ENCODE measurements at places on chromosomes 4 and X.
A peak's percentile ranks its signal among the peaks of the same experiment; 100 is the strongest.

GRCh38 chrX:42515939-42516338 lies 262.0 kb downstream of the PPP1R2C start:
- no peak for DNase-seq

DNA sequence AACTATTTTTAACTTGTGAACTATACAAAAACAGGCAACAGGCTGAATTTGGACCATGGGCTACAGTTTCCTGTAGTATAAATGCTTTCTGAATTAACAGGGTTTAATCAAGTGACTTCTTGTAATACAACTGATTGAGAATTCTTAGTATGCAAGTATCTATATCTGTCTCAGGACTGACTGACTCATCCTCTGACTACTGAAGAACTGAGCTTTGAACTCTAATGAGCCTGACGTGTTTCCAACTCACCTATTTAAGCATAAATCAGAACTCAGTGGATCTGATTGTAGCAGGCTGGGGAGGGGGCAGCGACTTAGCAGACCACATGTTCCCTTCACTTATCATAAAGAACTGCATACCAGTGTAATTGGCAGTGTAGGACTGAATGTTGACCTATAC lies 7.8 kb downstream of the SPATA4 start:
- DNase-seq, result no peak

DNA sequence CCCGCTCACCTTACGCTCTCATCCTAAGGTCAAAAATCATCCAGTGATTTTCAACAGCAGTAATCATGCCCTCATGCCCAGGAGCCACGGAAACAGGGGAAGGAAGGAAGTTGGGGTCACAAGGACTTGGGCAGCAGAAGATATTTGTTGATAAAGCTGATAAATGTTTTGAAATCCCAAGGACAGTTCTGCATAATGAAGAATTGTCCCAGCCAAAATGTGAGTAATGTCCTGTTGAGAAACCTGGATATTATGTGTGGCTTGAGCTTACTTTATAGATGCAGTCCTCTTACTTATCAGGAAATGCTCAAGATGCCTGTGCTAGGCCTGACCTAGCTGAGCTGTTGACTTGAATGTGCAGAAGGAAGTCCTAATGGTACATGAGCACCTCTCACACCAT lies 263.0 kb upstream of the ZFP42 start:
- DNase-seq, result no peak

GRCh38 chr4:71132486-71132885 lies 139.0 kb downstream of the DCK start:
- DNase-seq, result no peak

GRCh38 chr4:85448906-85449890 lies 25.8 kb upstream of the ARHGAP24 start:
- DNase-seq, result no peak

DNA sequence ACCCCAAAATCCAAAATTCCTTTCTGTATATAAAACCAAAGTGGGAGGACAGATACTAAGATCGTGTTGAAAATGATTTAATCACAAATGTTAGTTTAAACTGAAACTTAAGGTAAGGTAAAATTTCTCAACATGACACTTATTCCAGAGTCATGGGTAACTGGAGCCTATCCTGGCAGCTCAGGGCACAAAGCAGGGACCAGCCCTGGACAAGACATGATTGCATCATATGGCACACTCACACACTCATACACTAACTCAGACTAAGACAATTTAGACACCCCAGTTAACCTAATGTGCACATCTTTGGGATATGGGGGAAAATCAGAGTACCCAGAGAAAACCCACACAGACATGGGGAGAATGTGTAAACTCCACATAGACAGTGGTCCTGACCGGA lies 244.1 kb upstream of the TEX13A start:
- DNase-seq, result no peak

DNA sequence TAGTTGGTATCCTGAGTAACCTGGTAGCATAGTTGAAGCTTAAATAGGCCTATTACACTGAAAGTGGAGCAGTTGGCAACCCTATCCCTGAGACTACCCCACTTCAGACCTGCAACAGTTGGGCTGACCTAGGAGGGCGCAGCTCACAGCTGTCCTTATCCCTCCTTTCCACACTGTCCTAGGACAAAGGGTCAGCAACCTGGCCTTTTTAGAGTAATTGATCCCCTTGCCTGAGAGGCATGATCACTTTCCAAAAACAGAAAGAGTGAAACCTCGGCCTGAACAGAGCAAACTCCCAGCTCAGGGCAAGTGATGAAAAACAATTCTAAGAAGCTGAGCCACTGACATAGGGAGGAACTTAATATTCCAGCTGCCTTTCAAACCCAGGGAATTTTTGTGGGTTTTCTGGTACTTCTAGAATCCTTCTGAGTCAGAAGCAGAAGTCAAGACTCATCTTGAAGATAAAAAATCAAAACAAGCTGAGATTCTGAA lies 94.9 kb upstream of the MYOZ2 start:
- DNase-seq, result no peak

- DNase-seq, result no peak
Measured at GRCh38 chr4:128384765-128385598, 97.4 kb upstream of the PGRMC2 start.

- no peak for DNase-seq
Measured at GRCh38 chrX:73270753-73271152, 56.1 kb upstream of the NAP1L2 start.

GRCh38 chr4:184439856-184440594 lies 34.3 kb downstream of the IRF2 start:
- DNase-seq, result no peak

- no peak for DNase-seq
Measured at GRCh38 chr4:48243429-48243828, 26.2 kb downstream of the TEC start.

- DNase-seq, result no peak
Measured at GRCh38 chrX:150337536-150337935, 25.6 kb upstream of the MAMLD1 start.

GRCh38 chrX:21926527-21927278 lies 13.8 kb upstream of the SMS start:
- peak; percentile 5 for DNase-seq

DNA sequence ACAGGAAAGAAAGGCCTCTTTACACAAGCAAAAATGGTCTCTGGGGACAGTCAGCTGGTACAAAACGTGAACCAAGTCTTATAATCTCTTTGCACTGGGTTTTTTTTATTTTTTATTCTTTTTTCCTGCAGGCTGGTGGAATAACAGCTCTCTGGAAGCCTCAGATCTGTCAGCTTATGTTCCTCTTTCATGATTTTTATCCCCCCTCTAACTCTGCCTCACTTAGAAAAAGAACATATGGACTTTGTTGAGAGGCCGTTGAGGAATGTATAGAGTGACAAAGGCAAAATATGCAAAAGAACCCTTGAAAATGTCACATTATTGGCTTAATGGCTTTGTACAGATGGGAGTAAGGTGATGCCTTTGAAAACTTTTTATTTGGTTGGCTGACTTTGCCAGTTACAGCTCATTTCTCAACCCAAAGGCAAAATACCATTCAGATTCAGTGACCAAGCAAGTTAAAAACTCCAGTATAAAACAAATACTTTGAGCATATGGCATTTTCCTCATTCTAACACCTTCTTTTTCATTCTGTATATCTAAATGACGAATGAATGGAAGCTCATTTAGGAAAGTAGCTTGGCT lies 111.1 kb downstream of the RNF150 start:
- DNase-seq, result no peak

DNA sequence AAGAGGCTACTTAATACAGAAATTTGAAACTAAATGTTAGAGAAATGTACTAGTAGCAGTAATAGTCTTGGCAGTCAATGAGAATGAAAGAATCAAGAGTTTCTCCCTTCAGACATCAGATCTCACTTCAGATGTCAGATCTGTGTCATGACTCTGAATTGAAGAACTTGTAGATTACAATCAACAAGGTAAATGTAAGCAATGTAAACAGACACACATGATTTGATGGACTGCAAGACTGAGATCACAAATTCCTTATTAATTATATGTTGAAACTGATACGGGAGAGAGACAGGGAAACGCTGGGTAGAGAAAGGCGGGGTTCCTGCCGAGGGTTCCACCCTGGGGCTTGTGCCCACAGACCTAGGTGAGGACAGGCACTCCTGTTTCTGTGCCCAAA lies 65.5 kb upstream of the HHIP start:
- DNase-seq, result no peak

GRCh38 chr4:87849612-87850011 lies 16.8 kb downstream of the MEPE start:
- peak; percentile 68 for DNase-seq

- no peak for DNase-seq
Measured at GRCh38 chrX:13968198-13968597, 61.5 kb downstream of the GEMIN8 start.

DNA sequence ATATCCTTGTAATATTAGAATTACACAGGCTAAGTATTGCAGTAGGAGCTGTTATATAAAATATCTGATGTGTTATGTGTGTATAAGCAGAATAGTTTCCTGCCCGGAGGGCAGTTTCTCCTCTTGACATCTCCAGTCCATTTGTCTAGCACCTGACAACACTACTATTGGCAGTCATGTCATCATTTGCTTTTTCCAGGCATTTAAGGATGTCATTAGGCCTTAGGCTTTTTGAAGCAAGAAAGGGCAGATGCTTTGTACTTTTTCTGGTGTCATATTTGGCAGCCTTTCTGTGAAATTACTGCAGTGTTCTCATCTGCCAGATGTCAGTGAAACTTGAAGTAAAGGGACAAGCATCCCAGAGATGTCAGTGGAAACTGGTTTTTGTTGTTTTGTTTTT lies 2017.6 kb upstream of the IGFBP7 start:
- DNase-seq, result no peak

GRCh38 chrX:115563633-115564162 lies 2.7 kb downstream of the PLS3 start:
- no peak for DNase-seq

DNA sequence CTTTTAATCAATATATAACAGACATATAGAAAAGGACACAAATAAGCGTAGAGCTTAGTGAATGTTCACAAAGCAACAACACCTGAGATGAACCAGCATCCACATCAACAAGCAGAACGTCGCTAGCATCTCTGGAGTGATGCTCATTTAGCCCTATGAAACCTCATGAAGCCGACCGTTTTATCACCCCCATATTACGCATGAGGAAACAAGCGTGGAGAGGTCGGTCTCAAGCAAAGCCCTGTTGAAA lies 524 bp upstream of the RPS3A start:
- DNase-seq, result no peak

- no peak for DNase-seq
Measured at GRCh38 chr4:21476757-21477156, 471.8 kb downstream of the KCNIP4 start.

DNA sequence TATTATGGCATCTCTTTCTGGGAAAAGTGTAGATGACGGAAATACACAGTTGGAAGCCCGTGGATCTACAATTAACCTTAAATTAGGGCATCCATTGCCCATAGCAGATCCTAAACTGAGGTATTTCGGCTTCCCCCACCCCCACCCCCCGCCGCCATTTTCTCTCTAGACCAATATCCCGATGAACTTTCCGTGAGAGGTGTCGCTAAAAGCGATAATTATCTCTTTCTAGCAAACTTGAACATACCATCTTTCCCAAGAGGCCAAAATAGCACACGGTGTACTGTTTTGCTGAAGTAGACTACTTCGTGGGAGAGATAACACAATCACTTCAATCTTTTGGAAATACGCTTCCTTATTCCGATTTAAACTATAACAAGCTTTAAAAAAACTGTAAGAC lies 554 bp downstream of the KLHL15 start:
- DNase-seq, result no peak

DNA sequence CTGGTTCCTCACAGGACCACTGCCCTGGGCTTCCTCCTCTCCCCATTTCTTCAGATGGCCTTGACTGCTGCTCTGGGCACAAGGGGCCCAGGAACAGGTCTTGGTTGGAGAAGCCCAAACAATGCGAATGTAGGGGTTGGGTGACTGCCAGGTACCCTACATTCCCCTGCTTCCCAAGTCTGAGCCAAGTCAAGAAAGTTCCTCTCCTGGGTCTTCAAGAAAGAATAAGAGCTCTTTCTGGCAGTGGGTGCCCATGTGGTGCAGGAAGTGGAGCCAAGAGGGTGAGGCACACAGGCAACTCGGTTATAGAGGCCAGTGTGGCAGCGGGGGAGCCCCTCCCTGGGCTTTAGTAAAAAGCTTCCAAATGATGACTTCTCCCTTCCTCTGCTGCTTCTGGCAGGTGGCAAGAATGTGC lies 2.7 kb downstream of the SLC34A2 start:
- DNase-seq, result no peak

DNA sequence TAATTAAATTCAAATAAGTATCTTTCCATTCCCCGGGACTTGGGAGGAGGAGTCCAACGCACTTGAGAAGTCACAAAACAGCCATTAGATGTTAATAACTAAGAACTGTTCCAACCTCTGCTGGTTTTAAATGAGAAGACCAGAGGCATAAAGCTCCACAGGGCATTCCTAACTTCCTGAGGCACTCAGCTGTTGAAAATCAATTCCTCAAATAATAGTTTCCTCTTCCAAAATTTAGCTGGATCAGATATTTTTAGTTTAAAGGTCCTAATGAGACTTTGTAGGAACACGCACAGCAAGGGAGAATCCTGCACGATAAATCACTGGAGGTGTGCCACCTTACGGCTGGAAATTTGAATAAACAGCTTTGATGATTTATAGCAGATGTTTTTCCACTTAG lies 504.3 kb upstream of the ZFP42 start:
- no peak for DNase-seq

- DNase-seq, result no peak
Measured at GRCh38 chrX:31092970-31093638, 21.3 kb upstream of the FTHL17 start.

- DNase-seq, result no peak
Measured at GRCh38 chr4:32145987-32146386, 1425.8 kb downstream of the PCDH7 start.

GRCh38 chr4:147510962-147511668 lies 30.2 kb downstream of the EDNRA start:
- DNase-seq, result no peak

DNA sequence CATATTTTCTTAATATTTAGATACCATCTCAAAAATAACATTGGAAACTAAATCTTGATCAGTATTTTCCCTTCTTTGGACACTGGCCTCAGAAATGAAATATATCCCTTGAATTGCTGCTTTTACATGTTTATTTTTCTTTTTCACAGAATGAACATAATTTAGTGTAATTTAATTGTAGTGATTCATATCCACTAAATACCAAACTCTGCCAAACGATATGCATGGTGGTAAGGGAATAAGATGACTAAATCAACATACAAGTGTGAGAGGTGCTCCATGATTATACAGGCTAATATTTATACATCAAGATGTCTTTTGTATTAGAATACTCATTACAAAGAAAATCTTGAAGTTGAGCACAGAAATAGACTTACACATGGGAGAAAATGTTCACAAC lies 216.8 kb upstream of the PACRGL start:
- DNase-seq, result no peak

GRCh38 chr4:154427149-154427548 lies 64.5 kb downstream of the DCHS2 start:
- no peak for DNase-seq

DNA sequence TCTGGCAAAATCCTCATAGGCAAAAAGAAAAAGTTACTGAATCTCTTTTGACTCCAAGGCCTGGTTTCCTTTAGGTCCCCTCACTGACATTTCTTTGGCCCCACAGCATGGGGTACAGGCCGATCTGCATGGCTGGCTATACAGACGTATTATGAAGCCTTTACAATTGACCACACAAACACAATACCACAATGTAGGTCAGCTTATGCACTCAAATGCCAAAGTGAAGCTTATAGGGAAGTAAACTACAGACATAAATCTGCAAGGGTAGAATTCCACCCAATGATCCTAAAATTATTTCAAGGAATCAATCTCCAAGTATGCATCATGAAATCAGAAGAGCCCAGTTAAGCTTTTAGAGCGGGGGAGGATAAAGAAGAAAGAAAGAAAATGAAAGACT lies 20.7 kb downstream of the STX18 start:
- DNase-seq, result no peak

GRCh38 chr4:123361195-123361861 lies 35.3 kb upstream of the SPRY1 start:
- DNase-seq, result no peak

All from SIG-M5 (cell line).